ENCODE measurements at places on chromosomes 12 and 14.

- DNase-seq: no peak
These were observed 174.7 kb upstream of the DAAM1 start for GRCh38 chr14:59013672-59014298.

DNA sequence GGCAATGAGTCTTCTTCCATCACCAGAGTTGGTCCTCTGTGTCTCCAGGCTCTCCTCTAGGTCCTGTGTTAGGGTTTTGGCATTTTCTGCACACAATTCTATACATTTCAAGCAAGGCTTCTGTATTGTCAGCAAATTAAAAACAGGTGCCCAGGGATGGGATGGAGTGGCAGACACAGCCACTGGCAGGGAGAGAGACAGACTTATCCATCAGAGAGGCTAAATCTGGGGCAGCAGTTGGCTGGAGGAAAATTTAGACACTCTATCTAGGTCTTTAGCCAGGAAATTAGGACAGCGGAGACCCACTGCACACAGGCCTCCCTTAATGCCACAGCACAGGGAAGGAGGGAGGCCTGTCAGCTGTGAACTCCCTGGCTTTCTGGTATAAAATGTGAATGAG, 20.2 kb downstream of the PLEKHD1 start:
- DNase-seq: no peak

- DNase-seq: no peak
These were observed 172.6 kb downstream of the PRKCH start for GRCh38 chr14:61494018-61494417.

- DNase-seq: no peak
These were observed 7.6 kb upstream of the EXD2 start for GRCh38 chr14:69183735-69184134.

- no peak for DNase-seq
These were observed 170.2 kb upstream of the HMGA2 start for GRCh38 chr12:65653946-65654629.

GRCh38 chr12:122841544-122842321, 6.5 kb downstream of the HIP1R start:
- no peak for DNase-seq

DNA sequence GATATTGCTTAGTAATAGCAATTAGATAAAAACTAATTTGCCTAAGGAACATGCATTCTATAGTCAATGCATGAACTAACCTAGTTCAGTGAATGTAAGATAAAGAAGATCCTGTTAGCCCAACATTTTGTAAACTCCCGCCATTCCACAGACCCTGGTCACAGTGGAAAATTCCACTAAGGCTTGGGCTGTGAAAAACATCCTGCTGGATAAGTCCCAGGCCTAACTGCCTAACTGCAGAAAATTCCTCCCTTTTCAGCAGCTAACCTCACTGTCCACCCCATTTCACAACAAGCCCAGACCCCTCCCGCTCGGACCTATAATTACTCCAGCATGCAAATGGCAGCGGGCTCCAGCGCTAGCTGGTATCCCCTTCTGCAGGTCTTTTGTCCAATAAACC, 97.9 kb upstream of the GARIN6 start:
- no peak for DNase-seq

DNA sequence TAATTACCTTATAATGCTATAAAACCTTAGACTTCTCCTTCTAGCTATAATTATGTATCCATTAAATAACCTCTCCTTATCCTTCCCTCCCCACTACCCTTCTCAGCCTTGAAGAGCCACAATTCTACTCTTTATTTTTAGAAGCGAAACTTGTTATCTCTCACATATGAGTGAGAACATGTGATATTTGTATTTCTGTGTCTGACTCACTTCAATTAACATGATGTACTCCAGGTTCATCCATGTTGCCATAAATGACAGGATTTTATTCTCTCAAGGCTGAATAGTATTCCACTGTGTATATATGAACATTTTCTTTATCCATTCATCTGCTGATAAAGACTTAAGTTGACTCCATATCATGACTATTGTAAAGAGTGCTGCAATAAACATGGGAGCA, 485.6 kb downstream of the FLRT2 start:
- no peak for DNase-seq

DNA sequence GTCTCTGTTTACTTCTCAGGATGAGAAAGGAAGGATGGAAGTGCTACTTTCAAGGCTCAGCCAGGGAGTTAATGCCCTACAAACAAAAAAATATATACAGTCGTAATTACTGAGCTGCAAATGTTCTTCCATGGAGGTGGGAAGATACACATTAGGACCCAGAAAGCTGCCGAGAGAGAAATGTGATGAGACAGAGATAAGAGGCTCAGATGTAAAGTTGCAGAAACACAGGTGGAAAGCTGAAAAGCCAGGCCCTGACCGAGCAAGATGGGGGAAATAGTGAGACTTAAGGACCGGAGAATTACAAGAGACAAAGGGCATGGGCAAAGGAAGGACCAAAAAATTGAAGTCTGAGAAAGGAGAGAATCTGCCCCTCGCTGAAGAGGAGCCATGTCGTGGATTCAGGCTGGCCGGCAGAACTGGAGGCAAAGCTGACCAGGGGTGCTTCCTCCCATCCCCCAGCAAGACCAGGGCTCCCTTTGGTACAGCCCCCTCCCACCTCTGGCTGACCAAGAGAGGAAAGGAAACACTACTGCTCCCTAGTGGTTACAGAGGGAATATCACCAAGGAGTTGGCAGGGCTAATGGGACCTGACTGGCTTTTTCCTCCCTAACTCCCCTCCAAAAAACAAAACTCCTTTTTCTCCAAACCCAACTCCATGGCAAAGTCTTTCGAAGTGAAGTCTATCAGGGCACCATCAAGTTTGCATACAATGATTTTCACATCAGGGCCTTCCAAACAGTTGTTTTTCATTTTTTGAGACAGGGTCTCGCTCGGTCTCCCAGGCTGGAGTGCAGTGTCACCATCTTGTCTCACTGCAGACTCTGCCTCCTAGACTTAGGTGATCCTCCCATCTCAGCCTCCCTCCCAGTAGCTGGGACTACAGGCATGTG, 12.1 kb downstream of the ZFHX2 start:
- DNase-seq: no peak

- no peak for DNase-seq
These were observed 227.2 kb upstream of the ATP2B1 start for GRCh38 chr12:89935850-89936249.

- DNase-seq: no peak
These were observed 2.5 kb downstream of the CARMIL3 start for GRCh38 chr14:24054324-24054641.

- DNase-seq: no peak
These were observed 140.7 kb downstream of the DYRK2 start for GRCh38 chr12:67789266-67789665.

- DNase-seq: no peak
These were observed 359.9 kb downstream of the ADGRD1 start for GRCh38 chr12:131313635-131314034.

- no peak for DNase-seq
These were observed 215.4 kb upstream of the PRICKLE1 start for GRCh38 chr12:42804928-42805327.

DNA sequence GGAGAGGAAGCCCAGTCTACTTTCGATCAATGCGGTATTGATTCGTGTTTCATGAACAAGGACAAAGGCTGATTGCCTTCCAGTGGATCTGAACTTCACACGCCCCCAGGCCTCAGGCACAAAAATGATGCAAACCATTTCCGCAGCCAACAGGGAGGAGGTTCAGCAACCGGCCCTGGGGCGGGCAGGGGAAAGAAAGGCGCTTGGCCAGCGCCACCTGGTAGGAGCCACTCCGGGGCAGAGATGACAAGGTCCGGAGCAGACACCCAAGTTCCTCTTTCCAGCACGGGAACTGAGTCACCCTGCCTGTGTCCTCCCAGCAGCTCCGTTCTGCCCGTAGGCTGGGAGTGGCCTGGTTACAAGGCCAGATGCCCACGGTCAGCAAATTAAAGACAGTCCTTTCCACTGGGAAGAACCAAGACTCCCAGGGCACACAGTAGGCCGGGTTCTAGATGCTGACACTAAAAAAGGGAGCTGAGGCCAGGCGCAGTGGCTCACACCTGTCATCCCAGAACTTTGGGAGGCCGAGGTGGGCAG, 136.3 kb downstream of the SCARB1 start:
- DNase-seq: no peak

- DNase-seq: no peak
These were observed 185.3 kb upstream of the BCL2L14 start for GRCh38 chr12:11885261-11886038.

DNA sequence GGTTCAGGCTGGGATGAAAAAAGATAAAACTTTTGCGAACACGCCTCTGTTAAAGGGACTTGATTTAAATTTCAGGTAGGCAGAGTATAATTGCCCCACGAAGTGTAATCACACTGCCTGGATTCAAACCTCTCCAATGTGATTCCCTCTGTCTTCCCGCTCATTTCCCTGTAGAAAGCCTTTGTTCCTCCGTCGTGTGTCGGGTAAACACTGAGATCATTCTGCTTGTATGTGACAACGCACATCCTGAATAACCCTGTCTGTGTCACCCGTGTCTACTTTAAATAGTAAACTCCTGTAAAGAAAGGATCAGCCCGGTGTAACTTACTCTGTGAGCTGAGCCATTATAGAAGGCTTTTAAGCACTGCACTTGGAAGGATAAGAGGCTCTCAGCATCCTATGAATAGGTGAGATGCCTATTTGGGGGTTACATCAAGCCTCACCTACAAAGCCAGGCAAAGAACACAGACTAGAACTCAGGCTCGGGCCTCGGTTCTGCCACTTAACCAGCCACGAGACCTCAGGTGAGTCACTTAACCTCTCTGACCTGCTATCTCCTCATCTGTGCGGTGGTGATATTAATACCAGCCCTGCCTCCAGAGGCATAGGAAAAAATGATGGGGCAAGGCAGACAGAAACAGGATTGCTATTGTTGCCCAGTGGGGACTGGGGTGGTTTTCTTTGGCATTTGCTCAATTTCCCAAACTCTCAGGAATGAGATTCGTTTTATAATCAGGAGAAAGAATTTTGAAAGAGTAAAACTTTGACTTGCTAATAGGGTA, 74.2 kb downstream of the RBM19 start:
- no peak for DNase-seq

DNA sequence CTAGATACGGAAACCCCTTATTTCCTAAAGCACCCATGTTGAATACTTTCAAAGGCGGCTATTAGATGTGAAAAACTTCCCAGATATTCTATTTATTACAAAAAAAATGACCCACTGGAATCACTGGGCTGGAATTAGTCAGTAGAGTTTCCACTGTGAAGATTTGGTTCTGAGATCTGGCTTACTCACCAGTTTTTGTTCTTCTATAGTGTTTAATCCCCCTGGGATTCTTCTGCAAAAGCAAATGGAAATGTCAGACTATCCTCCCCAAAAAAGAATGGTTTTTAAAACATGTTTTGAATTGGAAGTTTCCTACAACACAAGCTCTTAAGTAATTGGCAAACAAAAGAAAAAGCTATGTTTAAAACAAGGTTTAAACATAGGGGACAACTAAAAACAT, 166.4 kb downstream of the STXBP6 start:
- DNase-seq: no peak

- no peak for DNase-seq
These were observed 63.8 kb upstream of the NRXN3 start for GRCh38 chr14:78106381-78106780.

- DNase-seq: no peak
These were observed 1.7 kb downstream of the KLHDC2 start for GRCh38 chr14:49769581-49770211.

GRCh38 chr12:83958997-83959396, 953.6 kb downstream of the SLC6A15 start:
- DNase-seq: no peak

DNA sequence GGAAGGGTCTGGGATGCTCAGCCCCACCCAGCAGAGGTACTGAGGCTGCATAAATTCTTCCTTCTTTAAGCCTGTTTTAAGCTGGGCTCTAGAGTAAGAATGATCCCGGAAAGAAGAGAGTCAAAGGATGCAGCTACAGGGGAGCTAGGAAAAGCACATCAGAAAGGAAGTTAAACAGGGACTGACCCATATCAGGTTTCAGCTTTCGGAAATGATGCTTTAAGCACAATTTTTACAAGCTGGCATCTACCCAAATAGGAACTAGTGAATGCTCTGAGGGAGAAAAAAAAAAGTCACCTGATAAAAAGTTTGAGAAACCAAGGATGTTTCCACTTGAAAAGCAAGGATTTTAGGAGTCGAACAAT, 22.0 kb downstream of the TSPAN8 start:
- DNase-seq: no peak

- no peak for DNase-seq
These were observed 227.7 kb downstream of the BCAT1 start for GRCh38 chr12:24721191-24721590.

GRCh38 chr14:39768589-39768988, 336.4 kb upstream of the FBXO33 start:
- DNase-seq: no peak

GRCh38 chr12:45338272-45338671, 122.4 kb downstream of the ANO6 start:
- DNase-seq: no peak

- DNase-seq: no peak
These were observed 20.9 kb downstream of the SYNE3 start for GRCh38 chr14:95495538-95496025.

GRCh38 chr14:21723431-21724045, 49.9 kb upstream of the OR4E1 start:
- DNase-seq: no peak

DNA sequence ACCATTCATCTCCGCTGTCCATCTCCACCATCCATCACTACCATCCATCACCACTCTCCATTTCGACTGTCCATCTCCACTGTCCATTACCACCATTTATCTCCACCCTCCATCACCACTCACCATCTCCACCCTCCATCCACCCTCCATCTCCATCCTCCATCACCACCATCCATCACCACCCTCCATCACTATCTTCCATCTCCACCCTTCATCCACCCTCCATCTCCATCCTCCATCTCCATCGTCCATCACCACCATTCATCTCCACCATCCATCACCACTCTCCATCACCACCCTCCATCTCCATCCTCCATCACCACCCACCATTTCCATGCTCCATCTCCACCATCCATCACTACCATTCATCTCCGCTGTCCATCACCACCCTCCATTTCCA, 5.2 kb upstream of the CEP170B start:
- DNase-seq: no peak

GRCh38 chr14:57291692-57292647, 23.2 kb downstream of the AP5M1 start:
- no peak for DNase-seq

GRCh38 chr14:68926236-68926635, 52.9 kb downstream of the ACTN1 start:
- no peak for DNase-seq
